Stimulated activated CD8-positive, alpha-beta memory T cell treated with anti-CD3 and anti-CD28 coated beads, Interleukin-2, amount 100 ng/mL, for 1 hour (primary cell): ENCODE measurements at places on chromosomes 13 and 19.

DNA sequence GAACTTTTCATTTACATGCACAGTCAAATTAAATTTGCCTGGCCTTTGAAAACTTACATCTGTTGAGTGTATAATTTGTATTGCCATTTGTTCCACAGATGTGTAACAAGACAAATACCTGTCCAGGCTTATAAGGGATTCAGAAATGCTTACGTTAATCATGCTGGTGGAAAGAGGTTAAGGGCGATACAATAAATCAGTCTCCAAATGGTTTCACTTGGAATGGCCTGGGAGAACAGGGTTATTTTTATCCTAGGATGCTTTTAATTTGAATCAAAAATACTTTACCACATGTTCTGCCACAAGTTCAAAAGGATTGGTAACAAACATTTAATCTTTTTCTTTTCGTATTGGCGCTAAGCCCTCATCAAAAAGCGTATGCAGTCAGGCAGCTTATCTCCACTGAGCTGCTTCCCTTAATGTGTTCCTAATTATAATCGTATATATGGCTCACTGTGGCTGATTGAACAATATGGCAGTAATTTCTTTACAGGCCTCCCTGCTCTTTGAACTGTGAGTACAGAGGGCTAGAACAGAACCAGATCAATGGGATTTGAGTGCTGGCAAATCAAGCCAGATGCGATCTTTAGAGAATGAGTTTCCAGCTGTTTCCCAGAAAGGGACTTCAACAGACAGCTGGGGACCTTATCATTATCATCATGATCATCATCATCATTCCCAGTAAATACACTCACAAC lies 425.7 kb downstream of the SPRY2 start:
- no peak for DNase-seq

- DNase-seq, result no peak
Observed at GRCh38 chr13:23843436-23843835, 45.8 kb downstream of the MIPEP start.

GRCh38 chr13:22499919-22500318 lies 680.9 kb upstream of the SGCG start:
- DNase-seq, result no peak

- no peak for DNase-seq
Observed at GRCh38 chr19:30567536-30568232, 195.5 kb downstream of the ZNF536 start.

- DNase-seq, result no peak
Observed at GRCh38 chr19:14405380-14405757, 13.8 kb downstream of the DDX39A start.

GRCh38 chr19:15556634-15557181 lies 48.4 kb downstream of the CYP4F22 start:
- DNase-seq, result no peak

- no peak for DNase-seq
Observed at GRCh38 chr13:34358811-34359513, 541.0 kb downstream of the RFC3 start.

- peak; percentile 70 for DNase-seq
Observed at GRCh38 chr19:9914315-9915207, 21.8 kb downstream of the OLFM2 start.

GRCh38 chr13:113591750-113592149 lies 7.2 kb downstream of the TFDP1 start:
- no peak for DNase-seq

DNA sequence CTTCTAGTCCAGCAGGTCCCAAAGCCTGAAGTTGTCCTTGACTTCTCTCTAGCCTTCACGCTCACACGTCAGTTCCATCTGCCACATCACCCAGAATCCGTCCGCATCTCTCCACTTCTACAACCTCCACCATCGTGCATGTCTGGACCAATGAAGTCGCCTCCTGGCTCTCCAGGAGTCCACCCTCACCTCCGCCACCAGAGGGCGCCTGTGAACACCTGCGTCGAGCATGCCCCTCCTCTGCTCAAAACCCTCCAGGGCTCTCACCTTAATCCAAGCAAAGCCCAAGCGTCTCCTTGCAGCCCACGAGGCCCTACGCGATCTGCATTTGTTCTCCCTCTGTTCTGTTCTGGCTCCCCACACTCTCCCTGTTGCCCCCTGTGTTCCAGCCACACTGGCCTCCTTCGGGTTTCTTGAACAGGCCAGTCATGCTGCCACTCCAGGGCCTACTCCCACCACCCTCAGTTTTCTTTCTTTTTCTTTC lies 3.7 kb downstream of the USHBP1 start:
- peak; percentile 85 for DNase-seq

DNA sequence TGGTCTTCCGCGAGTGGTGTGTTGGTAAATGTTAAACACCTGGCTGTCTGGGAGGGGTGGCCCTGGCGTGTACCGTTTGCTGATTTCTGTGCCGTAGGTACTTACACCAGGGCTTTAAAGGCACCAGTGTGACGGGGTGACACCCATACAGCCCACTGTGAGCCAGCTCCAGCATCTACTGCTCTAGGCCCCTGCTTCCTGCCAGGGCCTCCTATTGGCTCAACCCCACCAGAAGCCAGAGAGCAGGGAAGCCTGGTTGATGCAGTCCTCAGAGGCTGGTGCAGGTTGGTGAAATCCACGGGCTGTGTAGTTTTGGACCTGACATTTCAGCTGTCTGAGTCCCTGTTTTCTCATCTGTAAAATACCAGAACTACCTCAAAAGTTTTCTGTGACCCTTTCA lies 30.4 kb downstream of the ARHGEF7 start:
- DNase-seq, result no peak

- no peak for DNase-seq
Observed at GRCh38 chr19:2856457-2857050, 10.6 kb upstream of the ZNF556 start.

DNA sequence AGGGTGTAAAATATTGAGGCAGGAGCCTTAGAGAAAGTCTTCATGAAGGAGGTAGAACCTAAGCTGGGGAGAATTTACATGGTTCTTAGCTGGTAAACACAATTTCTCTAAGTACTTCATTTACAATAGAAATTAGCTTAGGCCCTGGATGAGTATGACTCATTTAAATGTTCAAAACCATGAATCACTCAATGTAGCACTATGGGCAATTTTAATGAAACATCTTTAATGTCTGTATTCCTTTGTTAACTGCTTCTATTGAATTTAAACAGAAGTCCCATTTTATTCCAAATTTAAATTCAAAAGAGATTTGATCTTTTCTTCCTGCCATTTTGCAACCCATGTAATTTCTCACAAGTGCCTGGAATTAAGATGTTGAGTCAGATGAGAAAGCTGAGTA lies 252.1 kb downstream of the RFC3 start:
- no peak for DNase-seq

- DNase-seq, result no peak
Observed at GRCh38 chr13:100675661-100676129, 1.1 kb upstream of the TMTC4 start.

DNA sequence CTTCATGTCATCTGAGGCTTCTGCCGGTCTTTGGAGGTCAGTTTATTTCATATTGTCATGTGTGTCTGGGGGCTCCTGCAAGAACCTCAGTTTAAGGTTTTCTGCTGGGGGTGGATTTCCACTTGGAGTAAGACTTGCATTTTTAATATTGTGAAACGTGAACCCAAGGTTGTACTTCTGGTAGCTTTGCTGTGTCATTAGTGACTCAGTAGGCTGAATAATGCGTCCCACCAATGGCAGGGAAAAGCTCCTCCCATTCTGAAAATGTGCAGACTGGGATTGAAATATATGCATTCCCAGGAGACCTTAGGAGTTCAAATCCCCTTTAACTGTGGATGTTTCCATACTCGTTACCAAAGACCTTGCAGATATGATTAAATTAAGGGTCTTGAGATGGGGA lies 46.2 kb downstream of the ING1 start:
- DNase-seq, result no peak

- no peak for DNase-seq
Observed at GRCh38 chr13:48976576-48977285, 1.0 kb downstream of the FNDC3A start.

- DNase-seq, result no peak
Observed at GRCh38 chr19:29529646-29530539, 4.1 kb downstream of the VSTM2B start.

- DNase-seq, result no peak
Observed at GRCh38 chr19:38020311-38020710, 113.3 kb downstream of the SIPA1L3 start.

GRCh38 chr19:2814426-2814825 lies 5.2 kb upstream of the ZNF554 start:
- DNase-seq, result no peak

DNA sequence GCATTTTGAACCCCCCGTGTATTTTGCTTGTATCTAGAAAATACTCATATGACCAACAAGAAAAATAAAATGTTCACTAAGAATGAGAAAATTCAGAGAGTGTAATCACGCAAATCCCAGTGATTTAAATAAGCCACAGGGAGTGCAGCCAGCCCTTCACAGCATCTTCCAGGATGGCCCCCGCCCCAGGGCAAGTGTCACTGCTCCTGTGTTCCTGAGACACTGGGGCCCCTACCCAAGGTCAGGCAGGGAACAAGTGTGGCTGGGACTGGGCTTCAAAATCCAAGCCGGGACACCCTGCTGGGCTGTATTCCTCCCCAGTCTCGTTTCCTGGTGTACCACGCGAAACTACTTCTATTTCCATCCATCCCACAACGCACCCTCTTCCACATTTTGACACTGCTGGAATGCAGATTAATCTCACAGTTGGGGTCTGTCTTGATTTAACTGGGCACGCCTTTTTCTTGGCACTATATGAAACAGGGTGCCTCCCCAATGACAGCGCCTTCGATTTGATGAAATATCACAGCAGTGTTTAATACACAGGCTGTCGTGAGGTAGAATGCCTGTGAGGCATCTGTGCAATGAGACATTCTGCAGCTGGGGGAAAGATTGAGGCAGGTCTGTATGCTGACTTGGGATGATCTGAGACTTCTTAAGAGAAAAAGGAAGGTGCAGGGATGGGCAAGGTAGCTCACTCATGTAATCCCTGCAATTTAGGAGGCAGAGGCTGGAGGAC lies 18.3 kb upstream of the CCNP start:
- no peak for DNase-seq

DNA sequence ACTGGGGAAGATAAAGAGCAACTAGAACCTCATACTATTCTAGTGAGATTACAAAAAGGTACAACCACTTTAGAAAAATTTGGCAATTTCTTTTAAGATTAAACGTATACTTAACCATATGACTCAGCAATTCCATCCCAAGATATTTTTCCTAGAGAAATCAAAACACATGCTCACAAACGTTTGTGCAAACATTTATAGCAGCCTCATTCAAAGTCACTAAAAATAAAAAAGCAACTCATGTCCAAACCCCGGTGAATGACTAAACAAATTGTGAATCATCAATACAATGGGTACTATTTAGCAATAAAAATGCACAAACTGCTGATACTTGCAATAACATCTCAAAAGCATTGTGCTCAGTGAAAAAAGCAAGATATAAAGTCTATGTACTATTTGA lies 121.5 kb downstream of the FRY start:
- no peak for DNase-seq

- DNase-seq, result no peak
Observed at GRCh38 chr19:6213266-6213595, 66.5 kb downstream of the MLLT1 start.

- DNase-seq, result no peak
Observed at GRCh38 chr19:5880196-5880595, 9.9 kb upstream of the FUT5 start.

- DNase-seq, result peak; percentile 13
Observed at GRCh38 chr19:7799640-7800355, 30.2 kb upstream of the EVI5L start.

DNA sequence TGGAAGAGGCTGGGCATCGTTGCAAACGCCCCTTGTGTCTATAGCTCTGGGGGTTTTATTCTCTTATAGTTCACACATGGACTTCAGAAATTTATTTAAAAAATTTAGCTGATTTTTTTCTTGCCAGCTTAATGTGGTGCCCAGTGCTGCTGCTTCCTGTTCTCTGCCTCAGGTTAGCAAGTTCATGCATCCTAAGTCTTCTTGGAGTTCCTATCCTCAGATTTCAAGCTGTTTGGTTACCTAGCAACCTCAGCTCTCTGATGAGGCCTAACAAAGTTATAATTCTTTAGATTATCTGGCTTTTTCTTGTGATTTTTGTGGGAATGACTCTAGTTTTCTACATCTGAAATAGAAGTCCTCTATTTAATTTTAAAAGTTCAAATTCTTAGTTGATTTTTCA lies 250.9 kb downstream of the MAB21L1 start:
- no peak for DNase-seq

- no peak for DNase-seq
Observed at GRCh38 chr19:4910594-4911281, 1.4 kb downstream of the UHRF1 start.

DNA sequence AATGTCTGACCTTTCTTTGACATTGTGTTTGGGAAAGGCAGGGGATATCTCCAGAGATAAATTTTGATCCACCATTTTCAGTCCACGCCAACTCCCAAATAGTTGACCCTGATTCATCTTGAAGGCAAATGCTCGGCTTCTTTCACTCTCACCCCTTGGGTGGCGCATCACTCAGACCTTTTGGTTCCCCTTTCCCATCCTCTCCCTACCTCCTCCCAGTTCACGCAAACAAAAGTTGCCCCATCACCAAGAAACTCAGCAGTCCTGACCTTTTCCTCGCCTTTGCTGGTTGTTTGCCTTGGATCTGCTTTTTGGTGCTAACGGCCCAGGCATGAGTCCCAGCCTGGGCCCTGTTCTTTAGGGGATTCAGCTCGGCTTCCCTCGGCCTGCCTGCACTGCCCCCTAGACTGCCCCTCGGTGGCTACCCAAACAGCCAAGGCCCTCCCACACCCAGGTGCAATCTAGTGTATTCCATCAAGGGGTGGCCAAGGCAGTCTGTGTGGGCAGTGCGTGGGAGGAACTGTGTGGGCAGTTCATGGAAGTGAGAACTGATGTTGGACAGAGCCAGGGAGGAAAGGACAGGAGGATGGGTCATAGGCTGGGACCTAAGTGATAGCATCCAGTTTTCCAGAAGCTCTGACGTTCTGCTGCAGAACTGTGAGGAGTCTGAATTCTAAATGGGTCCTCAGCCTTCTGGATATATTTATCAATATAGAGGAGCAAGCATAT lies 255.7 kb downstream of the DLEU7 start:
- DNase-seq, result no peak

- DNase-seq, result no peak
Observed at GRCh38 chr13:35349673-35350278, 126.7 kb downstream of the MAB21L1 start.

DNA sequence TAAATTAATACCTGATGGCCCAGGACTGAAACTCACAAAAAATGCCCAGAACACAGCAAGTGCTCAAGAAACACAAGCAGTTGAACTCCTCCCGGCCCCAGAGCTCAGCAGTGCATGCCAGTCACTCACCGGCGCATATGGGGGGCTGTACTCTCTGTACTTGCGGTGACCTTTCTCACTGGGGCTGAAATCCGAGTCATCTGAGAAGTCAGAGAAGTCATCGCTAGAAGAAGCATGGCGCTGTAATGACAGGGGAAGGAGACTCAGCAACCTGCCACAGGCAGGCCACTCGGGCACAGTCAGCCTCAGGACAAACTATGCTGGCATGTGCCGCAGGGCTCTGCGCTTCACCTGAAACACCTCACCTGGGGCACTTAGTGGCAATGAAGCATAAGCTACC lies 19.7 kb downstream of the ZC3H4 start:
- DNase-seq, result no peak
